ENCODE measurements at places on chromosomes 2 and 18.

DNA sequence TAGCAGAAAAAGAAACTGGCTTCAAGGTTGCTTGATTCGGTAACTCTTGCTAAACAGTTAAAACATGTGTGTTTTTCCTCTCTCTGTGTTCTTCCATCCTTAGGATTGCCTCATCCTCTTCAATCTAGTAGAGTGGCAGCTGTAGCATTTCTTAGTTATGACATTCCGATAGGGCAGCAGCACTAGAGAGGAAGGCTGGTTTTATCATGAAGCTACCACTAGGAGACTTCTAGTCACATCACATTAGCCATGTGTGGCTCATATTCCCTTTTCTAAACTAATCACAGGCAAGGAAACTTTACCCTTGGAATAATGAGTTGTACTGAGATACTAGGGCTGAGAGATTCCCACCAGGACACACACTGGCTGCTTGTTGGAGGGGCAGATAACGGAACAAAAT, 187.6 kb downstream of the DOK6 start:
- no peak for DNase-seq

DNA sequence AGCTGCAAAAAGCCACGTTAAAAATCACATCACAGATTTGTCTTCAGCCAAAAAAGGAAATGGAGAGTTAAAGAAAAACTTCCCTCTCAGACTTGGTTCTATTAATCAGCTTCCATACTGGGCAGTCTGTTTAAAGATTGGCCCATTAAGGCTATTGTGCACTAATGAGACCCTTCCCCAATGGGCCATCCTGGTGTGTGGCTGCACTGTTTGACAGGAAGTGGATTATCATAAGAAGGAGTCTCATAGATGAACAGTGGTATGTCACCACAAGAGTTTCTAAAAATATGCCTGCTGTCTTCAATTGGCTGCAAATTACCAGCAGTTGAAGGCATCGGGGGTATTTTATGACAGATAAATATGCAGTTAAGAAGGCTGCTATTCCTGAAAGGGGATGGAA, 247.6 kb upstream of the THSD7B start:
- DNase-seq: no peak

DNA sequence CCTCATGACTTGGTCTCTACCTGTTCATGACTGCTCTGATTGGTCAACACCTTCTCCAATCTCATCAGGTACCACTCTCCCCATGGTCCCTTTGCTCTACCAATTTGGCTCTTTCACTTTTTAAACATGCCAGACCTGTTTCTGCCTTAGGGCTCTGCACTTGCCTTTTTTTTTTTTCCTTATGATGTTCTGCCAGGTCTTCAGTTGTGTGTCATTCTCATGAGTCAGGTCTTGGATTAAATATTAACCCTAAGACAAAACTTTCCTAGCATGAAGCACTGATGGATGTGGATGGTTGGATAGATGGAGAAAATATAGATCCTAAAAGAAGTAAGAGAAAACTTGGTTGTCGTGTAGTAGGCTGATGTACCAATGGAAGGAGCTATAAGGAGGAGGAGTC, 219.3 kb downstream of the TTC32 start:
- no peak for DNase-seq

DNA sequence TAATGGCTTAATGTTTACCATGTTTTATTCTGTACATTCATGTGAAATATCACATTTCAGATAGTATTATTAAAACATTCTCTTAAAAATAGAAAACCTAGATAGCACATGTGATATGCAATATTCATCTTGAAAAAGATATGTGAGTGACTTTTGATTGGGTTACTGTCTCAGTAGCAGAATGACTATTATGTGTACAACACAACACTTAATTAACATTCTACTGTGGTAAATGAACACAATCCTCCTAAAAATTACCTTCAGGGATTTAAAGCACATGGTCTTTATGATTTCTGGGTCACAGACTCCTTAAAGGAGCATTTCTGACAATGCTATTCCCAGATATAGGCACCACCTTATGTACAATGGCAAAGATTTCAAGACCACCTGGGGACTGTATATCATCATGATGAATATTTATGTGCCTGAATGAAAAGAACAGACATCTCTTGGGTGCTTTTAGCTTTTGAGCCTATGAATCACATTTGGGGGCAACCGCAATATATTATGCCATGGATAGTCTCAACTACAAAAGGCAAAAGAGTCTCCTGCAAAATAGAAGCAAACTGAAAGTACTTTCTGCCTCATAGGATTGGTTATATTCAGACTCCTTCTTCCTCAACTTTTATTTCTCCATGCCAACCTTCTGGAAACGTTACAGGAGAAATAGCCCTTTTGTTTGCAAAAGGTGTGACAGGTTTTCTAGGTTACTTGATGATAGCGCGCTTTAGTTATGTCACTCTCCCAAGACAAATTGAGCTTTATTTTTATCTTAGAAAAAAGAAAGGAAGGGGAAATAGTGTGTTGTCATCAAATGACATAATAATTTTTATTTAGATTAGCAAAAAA, 259.0 kb downstream of the CALCRL start:
- no peak for DNase-seq

DNA sequence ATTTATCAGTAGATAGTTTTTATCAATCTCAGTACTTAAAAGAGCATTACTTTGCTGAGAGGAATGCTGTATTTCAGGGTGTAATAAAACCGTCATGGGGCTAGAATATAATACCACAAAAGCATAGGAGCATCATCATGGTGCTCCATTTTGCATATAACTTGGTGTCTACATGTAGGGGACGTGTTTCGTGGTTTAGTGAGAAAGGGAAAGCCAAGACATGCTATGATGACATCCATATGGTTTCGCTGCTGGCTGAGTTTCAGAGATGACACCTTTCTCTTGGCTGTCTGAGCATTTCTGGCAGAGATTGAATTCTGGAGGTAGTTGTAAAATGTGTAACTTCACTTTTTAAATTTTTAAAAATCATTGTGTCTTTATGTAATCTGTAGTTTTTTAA, 32.4 kb downstream of the WDR43 start:
- no peak for DNase-seq

- no peak for DNase-seq
Observed at GRCh38 chr2:172806493-172806892, 70.8 kb downstream of the RAPGEF4 start.

DNA sequence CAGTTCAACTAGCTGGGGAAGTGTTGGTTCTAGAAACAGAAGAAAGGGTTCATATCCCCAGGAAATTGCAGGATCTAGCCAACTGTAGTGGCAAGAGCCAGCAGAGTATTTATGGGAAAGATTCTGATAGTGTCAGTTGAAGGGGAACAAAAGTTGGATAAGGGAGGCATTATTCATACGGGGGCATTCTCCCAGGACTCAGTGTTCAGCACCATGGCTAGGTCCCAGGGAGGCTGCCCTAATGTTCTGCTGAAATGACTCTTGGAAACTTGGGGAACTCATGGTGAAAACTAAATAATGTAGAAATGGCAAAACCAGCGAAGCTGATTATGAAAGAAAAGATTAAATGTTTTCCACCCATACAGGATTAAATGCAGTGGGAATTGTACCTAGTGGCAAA, 543.7 kb downstream of the TRIB2 start:
- no peak for DNase-seq

- DNase-seq: no peak
Observed at GRCh38 chr18:74929110-74929509, 279.8 kb downstream of the PTGR3 start.

GRCh38 chr2:200319548-200320337, 13.2 kb downstream of the SPATS2L start:
- no peak for DNase-seq

GRCh38 chr18:32019251-32019948, 775 bp downstream of the RNF125 start:
- DNase-seq: peak; percentile 29

DNA sequence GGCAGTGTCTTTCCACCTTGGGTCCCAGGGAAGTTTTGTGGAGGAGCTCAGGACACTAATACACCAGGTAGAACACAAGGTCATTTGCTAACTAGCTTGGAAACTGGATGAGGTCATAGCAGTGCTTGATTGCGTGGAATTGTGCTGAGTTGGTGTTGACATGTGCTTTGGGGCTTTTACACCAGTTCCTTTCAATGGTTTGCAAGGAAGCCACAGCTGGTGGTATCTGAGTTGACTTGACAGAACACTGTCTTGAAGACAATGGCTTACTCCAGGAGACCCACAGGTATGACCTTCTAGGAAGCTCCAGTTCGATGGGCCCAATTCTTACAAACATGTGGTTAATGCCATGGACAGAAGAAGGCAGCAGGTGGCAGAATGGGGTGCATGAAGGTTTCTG, 5.9 kb downstream of the CTLA4 start:
- DNase-seq: no peak

DNA sequence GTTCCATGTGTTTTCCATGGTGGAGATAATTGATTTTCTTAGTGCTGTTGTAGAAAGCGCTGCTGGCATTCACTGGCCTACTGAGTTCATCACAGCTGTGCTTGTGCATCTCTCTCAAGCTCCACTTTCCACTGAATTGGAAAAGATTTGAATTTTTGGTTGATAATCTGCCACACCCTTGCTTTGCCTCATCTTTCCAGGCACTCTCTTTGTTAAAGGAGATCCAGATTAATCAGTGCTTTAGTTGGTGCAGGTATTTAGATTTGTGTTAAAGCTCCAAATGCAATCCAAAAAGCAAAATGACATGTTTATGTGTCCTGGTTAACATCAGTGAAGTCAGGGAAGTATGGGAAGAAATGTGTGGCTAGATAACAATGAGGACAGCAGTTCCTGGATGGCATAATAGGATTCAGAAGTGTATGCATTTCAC, 2.7 kb upstream of the COL3A1 start:
- no peak for DNase-seq

- peak; percentile 30 for DNase-seq
Observed at GRCh38 chr2:74502720-74503505, 3.5 kb upstream of the LBX2 start.

GRCh38 chr18:4455113-4455811, at the start of gene DLGAP1:
Gene DLGAP1 (minus strand): TSS chr18:4455307.
- no peak for DNase-seq

DNA sequence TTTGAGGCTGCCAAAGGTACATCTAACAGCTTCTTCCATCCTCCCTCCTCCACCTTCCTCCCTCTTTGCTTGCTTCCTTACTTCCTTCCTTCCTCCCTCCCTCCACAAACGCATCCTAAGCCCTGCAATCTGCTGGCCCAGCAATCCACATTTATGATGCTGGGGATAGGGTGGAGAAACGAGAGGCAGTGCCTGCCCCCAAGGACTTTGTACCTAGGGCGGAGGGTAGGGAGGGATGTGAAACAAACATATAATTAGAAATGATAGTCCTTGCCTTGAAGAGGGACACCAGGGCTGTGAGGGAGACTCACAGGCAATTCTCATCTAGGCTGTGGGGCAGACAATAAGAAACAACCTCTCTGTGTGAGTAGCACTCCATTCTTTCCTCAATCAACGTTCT, 188.3 kb downstream of the ANKRD30B start:
- no peak for DNase-seq

GRCh38 chr2:104332731-104333130, 521.2 kb upstream of the POU3F3 start:
- DNase-seq: no peak

- DNase-seq: no peak
Observed at GRCh38 chr2:128562471-128563347, 244.0 kb upstream of the HS6ST1 start.

GRCh38 chr2:230106771-230107170, 38.0 kb upstream of the SLC16A14 start:
- no peak for DNase-seq

GRCh38 chr18:60996822-60997221, 336.4 kb upstream of the CDH20 start:
- DNase-seq: no peak

DNA sequence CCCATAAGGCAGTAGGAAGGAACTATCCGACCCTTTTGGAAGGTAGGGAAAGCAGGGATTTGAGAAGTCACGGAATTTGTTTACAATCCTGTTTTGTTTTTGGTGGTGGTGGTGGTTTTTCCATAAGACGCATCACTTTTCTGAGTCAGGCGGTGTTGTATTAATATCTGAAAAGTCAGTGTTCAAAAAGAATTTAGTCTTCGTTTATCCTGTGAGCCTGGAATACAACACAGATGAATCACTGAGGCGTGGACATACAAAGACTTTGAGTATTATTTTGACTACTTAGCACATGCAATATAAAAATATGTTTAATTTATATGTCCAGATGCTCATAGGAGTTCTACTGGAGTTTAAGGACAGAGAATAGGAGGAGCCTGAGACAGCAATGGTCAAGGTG, 785 bp downstream of the ZNF892 start:
- no peak for DNase-seq

DNA sequence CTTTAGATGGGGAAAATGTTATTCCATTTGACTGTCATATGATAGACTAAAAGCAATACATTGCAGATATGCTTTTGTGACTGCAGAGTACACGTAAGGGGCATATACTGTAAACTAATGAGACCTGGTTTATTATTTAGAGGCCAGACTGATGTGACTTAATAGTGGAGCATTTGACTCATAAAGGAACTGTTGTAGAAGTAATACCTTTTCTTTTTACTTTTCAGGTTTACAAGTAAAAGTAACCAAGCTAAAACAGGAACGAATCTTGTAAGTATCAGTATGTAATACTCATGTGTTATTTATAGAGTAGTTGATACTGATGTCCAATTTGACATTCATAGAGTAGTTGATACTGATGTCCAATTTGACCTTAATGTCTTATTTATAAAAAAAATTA, 13.1 kb downstream of the RBBP8 start:
- no peak for DNase-seq

DNA sequence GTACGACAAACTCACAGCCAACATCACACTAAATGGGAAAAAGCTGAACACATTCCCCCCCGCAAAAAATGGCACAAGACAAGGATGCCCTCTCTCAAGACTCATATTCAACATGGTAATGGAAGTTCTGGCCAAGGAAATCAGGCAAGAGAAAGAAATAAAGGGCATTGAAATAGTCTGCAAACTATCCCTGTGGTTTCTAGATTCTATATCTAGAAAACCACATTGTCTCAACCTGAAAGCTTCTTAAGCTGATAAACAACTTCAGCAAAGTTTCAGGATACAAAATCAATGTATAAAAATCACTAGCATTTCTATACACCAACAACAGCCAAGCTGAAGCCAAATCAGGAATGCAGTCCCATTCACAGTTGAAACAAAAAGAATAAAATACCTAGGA, 294.6 kb upstream of the CYP26B1 start:
- no peak for DNase-seq

DNA sequence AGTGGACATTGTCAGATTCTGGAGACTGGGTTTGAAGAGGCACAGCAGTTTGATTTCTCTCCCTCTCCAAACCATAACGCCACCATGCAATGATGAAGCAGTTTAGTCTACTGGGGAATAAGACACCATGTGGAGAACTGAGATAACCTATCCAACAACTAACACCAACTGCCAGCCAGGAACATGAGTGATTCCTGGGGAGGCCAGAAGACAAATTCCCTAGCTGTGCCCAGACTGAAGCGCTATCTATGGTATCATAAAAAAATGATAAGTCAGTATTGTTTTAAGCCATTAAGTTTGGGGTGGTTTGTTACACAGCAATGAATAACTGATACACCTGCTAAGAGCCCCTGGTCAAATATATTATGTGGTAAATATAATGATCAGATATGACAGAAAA, 129.3 kb downstream of the EXOC6B start:
- DNase-seq: no peak
